Type B pancreatic cell (in vitro differentiated cells): ENCODE measurements at places on chromosomes 6 and 20.

GRCh38 chr6:146903451-146903850 lies 300.8 kb upstream of the STXBP5 start:
- no peak for DNase-seq

DNA sequence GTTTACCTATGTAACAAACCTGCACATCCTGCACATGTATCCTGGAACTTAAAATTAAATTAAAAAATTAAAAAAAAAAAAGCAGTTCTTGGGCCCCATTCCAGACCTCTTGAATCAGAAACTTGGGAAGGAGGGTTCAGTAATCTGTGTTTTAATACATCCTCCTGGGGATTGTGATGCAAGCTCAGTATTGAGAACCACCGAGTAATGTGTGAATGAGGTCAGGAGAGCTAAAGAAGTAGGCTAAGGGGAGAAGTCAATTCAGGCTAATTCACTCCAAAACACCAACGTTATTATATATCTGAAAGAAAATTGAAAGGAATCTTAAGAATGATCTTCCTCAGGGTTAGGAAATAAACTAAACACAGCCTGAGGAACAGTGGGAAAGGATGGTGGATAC lies 120.4 kb downstream of the RNF144B start:
- DNase-seq = no peak

- no peak for DNase-seq
Observed at GRCh38 chr6:12243169-12243568, 47.0 kb upstream of the EDN1 start.

DNA sequence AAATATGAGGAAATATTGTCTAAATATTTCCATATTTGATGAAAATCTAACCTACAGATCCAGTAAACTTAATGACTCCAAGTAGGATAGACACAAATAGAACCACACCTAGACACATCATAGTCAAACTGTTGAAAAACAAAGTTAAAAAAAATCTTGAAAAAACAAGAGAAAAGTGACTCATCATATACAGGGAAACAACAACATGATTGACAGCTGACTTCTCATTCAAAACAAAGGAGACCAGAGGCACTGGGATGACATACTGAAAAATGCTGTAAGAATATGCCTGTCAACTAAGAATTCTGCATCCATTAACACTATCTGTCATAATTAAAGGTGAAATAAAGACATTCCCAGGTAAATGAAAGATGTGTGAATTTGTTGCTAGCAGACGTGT lies 38.8 kb downstream of the BMP2 start:
- DNase-seq = no peak

GRCh38 chr6:9100869-9101580 lies 665.7 kb upstream of the SLC35B3 start:
- no peak for DNase-seq

- DNase-seq = no peak
Observed at GRCh38 chr6:57822896-57823358, 505.5 kb downstream of the PRIM2 start.

- no peak for DNase-seq
Observed at GRCh38 chr6:140744659-140745320, 1370.3 kb upstream of the CITED2 start.

GRCh38 chr20:7291946-7292345 lies 524.5 kb downstream of the BMP2 start:
- no peak for DNase-seq

- no peak for DNase-seq
Observed at GRCh38 chr6:121932076-121932991, 467.1 kb upstream of the HSF2 start.

GRCh38 chr6:33008944-33009861 lies at the start of gene HLA-DOA:
Gene HLA-DOA (minus strand): TSS chr6:33009591.
- no peak for DNase-seq

- no peak for DNase-seq
Observed at GRCh38 chr6:20630617-20631548, 96.6 kb downstream of the CDKAL1 start.

GRCh38 chr6:113338644-113339043 lies 518.5 kb upstream of the MARCKS start:
- DNase-seq = no peak
